Stimulated activated effector memory CD8-positive, alpha-beta T cell treated with anti-CD3 and anti-CD28 coated beads, Interleukin-12 subunit alpha, Interleukin-12 subunit beta, amount 100 ng/mL, for 72 hours (primary cell): ENCODE measurements at places on chromosomes 5 and 9.
A peak's percentile ranks its signal among the peaks of the same experiment; 100 is the strongest.

- no peak for DNase-seq
These were observed 125.8 kb upstream of the SHB start for GRCh38 chr9:38194870-38195269.

- no peak for DNase-seq
These were observed 27.1 kb downstream of the ZDHHC11B start for GRCh38 chr5:757346-757930.

GRCh38 chr5:134100283-134101091 lies 14.0 kb upstream of the TCF7 start:
- DNase-seq: peak; percentile 88

- DNase-seq: no peak
These were observed 595.0 kb downstream of the CDH12 start for GRCh38 chr5:22258139-22258538.

DNA sequence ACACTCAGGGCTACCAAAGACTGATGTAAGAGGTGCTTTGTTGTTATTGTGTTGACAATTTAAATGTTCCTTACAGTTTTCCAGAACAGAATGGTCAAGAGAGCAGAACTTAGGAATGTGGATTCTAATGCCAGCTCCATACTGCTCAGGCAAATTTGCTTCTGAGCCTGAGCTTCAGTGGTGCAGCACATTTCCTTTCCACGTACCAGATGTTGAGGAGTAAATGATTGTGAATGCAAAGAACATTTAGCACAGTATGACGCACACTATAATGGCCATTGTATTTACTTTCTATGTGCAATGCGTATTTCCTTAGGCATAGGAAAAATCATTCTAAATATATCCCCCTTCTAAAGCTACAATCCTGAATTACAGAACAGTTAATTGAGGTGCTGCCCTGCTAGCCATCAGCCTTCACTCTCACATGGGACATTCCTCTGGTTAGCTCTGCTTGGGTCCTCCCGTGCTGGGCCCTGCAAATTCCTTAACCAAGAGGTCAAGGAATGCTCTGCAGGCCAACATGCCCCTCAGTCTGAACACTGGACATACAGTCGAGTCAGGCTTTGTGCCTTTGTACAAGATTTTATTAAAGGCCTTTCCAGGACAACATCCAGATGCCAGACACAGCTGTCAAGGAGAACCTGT lies 21.1 kb upstream of the TMEM174 start:
- DNase-seq: no peak

- DNase-seq: no peak
These were observed 4.8 kb downstream of the FAM78A start for GRCh38 chr9:131271506-131271931.

DNA sequence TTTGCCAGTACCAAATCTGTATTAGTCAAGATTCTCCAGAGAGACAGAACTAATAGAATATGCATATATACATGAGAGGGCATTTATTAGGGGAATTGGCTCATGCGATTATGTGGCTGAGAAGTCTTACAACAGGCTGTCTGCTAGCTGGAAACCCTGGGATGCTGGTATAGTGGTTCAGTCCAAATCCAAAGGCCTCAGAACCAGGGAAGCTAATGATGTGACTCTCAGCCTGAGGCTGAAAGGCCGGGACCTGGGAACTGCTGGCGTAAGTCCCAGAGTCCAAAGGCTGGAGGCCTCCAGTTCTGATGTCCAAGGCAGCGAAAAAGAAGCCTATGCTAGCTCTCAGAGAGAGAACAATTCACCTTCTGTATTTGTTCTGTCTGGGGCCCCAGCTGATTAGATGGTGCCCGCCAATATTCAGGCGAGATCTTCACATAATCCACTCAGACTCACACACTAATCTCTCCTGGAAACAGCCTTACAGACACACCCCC lies 84.1 kb downstream of the KIAA1958 start:
- DNase-seq: no peak
